ENCODE measurements at places on chromosomes 2 and 18.

DNA sequence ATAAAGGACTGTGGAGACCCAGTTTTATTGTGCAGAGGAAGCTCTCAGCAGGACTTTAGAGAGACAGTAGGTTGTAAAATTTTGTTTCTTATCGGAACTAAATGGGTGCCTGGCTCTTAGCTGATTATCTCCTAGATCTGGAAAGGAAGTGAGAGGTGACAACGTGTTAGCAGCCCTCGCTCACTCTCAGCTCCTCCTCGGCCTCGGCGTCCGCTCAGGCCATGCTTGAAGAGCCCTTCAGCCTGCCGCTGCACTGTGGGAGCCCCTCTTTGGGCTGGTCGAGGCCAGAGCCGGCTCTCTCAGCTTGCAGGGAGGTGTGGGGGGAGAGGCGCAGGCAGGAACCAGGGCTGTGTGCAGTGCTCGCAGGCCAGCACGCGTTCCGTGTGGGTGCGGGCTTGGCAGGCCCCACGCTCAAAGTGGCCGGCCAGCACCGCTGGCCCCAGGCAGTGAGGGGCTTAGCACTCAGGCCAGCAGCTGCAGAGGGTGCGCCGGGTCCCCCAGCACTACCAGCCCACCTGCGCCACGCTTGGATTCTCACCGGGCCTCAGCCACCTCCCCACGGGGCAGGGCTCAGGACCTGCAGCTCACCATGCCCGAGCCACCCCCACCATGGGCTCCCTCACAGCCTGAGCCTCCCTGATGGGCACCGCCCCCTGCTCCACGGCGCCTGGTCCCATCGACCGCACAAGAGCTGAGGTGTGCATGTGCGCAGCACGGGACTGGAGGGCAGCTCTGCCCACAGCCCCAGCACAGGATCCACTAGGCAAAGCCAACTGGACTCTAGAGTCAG, 4.6 kb upstream of the MFF start:
- DNase-seq: no peak

GRCh38 chr2:176508984-176509740, 239.9 kb downstream of the MTX2 start:
- no peak for DNase-seq

DNA sequence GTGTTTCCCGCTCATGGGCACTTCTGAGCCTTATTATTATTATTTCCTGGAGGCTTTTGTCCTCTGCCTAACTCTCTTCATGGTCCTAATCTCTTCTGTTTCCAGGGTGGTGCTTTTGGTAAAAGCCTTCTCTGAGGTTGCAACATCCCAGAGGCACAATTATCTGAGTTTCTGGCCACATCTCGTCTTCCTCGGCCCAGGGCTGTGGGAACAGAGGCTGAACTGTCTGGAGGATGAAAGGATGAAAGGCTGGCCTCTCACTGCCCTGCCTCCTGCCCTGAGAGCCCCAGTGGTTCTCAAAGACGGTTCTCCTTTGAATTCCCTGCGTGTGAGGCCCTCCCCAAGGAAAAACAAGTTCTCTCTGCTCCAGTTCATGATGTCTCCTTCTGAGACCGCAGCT, 13.8 kb downstream of the GYPC start:
- DNase-seq: no peak

DNA sequence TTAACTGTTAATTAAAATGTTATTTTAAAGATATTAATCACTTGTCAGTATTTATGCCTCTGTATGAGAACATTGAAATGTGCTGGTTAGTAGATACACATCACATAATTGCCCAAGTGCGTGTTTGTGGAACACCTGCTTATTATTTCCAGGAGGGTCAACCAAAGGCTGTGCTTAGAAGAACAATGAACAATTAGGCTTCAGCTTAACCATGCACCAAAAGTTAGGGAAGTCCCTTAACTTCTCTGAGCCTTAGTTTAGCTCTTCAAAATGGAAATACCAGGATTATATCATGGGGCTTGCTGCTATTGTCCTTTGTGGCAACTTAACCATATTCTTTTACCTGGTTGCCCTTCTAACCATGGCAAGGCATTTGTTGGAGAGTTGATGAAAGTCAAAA, 43.0 kb upstream of the PLA2R1 start:
- no peak for DNase-seq

DNA sequence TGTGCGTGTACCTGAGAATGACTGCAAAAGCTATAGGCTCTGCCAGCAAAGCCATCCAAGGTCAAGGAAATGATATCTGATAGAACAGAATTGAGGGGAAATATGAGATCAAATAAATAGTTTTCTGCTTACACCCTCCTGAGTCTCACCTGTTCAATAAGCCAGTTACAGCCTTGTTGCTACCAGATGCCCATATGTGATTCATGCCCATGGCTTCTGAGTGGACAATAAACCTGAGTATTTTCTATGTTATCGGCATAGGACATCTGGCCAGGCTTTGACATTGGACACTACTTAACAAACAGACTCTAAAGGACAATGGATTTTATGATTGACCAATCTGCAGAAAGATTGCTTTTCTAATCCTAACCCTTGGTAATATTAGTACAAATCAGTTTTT, 297.9 kb downstream of the LRATD1 start:
- no peak for DNase-seq

DNA sequence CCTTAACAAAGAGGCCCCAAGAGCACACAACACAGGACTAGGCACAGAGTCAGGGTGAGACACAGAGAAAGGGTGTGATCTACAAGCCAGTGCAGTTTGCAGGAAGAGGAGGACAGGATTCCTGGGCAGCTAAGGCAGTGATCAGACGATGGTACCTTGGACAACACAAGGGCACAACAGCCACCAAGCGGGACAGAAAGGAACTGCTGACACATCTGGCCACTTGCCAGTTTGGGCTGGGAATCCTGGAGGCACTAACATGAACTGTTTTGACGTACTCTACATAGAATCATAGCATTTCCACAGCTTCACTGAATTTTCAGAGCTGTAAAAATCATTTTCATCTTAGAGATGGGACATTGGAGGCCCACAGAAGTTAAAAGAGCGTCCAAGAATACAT, 221.5 kb upstream of the SLC35G4 start:
- no peak for DNase-seq

DNA sequence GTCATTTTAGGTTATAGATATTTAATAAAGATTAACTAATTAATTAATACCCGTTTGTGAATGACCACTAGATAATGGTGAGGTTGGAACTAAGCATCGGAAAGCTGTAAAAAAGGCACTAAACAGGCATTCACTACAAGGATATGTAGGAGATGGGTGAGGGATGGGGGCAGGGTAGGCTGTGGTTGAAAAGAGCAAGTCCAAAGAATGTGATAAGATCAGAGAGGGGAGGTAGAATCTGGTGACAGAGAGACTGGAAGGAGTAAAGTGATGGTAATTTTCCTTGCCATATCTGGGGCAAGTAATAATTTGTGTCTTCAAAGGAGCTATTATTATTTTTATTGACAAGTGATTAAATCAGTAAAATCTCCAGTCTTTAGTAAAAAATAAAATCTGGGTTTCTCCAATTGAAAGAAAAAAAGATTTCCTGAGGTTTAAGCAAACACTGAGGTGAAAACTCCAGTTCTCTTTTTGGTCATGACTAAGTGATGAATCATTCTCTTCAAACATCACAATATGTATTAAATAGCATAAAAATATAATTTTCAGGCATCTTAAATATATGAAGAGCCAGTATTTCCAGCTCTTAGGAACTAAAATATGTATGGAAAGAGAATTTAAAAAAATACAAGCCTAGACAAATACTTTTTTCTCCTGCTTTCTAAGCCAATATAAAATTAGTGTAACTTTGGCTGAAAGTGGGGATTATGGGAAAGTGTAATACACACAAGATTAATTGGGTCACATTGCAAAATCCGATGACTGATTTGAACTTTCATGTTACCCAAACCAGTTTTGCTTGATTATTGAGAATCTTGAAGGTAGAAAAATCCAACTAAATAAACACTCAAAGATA, 259.1 kb upstream of the RBMS1 start:
- no peak for DNase-seq

- DNase-seq: no peak
Observed at GRCh38 chr18:45068400-45069094, 387.9 kb downstream of the SETBP1 start.

GRCh38 chr2:151095463-151095862, 166.2 kb downstream of the RBM43 start:
- no peak for DNase-seq

GRCh38 chr2:37599688-37600525, 71.5 kb downstream of the CDC42EP3 start:
- DNase-seq: no peak

GRCh38 chr2:28411166-28411755, 18.6 kb downstream of the FOSL2 start:
- DNase-seq: no peak

GRCh38 chr2:190887089-190887488, 6.5 kb downstream of the GLS start:
- no peak for DNase-seq

DNA sequence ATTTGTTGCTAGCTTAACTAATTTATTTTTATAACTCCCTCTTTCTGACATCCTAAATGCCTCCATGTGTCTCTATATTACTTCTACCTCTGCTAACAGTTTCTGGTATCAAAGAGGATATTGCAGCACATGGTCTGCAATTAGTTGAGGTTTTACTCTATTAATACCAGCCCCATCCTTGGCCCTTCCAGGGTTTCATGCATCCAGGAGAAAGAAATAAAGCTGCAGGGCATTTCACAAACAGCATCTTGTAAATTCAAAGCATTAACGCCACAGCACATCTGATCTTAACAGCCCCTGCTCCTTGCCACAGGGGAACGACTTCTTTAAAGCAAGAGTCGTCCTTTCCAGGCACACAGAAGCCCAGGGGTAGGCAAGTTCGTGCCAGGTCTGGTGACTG, 258.9 kb downstream of the ICOS start:
- no peak for DNase-seq

DNA sequence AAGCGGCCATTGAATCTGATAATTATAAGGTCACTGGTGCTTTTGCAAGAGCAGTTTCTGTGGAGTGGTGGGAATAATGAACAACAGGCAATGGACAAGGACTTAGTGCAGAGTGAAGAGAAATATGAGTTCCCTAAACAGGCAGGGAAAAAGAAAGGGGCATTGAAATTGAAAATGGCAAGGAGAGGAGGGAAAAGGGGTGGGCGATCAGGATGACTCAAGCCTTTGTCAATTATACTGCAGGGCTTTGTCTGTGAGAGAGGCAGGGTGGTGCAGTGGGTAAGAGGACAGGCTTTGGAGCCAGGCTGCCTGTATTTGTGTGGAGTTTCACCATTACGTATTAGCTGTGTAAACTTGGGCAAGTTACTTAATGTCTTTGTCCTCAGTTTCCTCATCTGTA, 29.5 kb upstream of the PAIP2B start:
- DNase-seq: no peak

- DNase-seq: no peak
Observed at GRCh38 chr2:113966832-113967231, 76.9 kb downstream of the ACTR3 start.

GRCh38 chr18:57727952-57728807, 74.9 kb downstream of the ATP8B1 start:
- no peak for DNase-seq

- no peak for DNase-seq
Observed at GRCh38 chr2:124296470-124296869, 271.4 kb downstream of the CNTNAP5 start.

- no peak for DNase-seq
Observed at GRCh38 chr2:62036761-62037250, 131.3 kb downstream of the COMMD1 start.

- no peak for DNase-seq
Observed at GRCh38 chr2:235765181-235765820, 271.5 kb downstream of the AGAP1 start.

GRCh38 chr2:39232141-39232540, 11.6 kb downstream of the CDKL4 start:
- DNase-seq: no peak

GRCh38 chr2:75557474-75558133, 3.1 kb downstream of the EVA1A start:
- DNase-seq: no peak

- no peak for DNase-seq
Observed at GRCh38 chr18:55552526-55553189, 35.3 kb downstream of the TCF4 start.

- no peak for DNase-seq
Observed at GRCh38 chr18:79964330-79965118, at the start of gene HSBP1L1. Gene HSBP1L1 (plus strand): TSS chr18:79964643. CDS start chr18:79964736, 93 bp downstream.

GRCh38 chr2:16312771-16313170, 352.9 kb downstream of the CYRIA start:
- DNase-seq: no peak

GRCh38 chr18:47594621-47595086, 335.8 kb downstream of the SMAD2 start:
- no peak for DNase-seq

DNA sequence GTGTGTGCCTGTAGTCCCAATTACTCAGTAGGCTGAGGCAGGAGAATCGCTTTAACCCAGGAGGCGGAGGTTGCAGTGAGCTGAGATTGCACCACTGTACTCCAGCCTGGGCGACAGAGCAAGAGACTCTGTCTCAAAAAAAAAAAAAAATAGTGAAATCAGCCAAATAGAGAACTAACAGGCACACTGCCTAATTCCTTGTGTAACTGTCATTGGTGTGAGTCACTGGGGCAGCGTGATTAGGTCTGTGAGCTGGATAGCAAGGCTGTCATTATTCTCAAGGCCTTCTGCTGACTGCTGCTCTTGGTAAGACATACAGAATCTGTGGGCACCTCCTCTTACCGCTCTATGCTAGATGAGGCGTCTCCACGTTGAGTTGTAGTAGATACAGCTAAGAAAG, 270.3 kb downstream of the NEDD4L start:
- no peak for DNase-seq

DNA sequence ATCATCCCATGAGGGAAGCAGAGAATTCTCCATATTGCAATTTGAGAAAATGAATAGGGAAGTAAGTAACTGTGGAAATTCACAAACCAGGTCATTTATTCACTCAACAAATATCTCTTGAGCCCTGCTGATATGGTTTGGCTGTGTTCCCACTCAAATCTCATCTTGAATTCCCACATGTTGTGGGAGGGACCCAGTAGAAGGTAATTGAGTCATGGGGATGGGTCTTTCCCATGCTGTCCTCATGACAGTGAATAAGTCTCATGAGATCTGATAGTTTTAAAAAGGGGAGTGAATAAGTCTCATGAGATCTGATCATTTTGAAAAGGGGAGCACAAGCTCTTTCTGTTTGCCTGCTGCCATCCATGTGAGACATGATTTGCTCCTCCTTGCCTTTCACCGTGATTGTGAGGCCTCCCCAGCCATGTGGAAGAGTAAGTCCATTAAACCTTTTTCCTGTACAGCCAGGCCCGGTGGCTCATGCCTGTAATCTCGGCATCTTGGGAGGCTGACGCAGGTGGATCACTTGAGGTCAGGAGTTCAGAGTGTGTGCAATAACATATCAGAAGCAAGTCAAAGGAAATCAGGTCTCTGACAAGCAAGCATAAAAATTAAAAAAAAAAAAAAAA, 193.2 kb downstream of the NDUFA10 start:
- no peak for DNase-seq

DNA sequence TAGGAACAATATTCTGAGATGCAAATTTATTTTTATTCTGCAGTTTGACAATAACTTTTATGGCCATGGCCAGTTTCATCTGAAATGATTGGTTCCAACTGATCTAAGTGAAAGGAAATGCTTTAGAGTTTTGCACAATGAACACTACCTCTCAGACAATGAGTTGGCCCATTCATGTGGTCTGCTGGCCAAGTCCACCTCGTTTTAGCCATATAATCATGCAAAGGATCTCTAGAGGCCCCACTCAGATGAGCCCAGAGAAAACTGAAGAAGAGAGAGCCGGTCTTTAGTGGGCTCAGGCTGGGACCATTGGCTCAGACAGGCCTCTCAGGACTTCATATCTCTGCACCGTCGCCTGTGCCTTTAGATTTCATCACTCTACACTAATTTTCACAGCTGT, 254.7 kb downstream of the MREG start:
- no peak for DNase-seq

All from activated CD4-positive, alpha-beta T cell treated with anti-CD3 and anti-CD28 coated beads for 24 hours (primary cell).